Activated T-cell treated with anti-CD3 and anti-CD28 coated beads, Interleukin-2, amount 50 U/mL, for 72 hours (primary cell): ENCODE measurements at places on chromosomes 2 and 18. TPM values are rescaled to one million over a fixed set of nuclear protein-coding genes. Genes with fewer than 3 reads are reported as not detected.

DNAJC5G gene
- not detected for total RNA-seq

KCNIP3 gene
- total RNA-seq: not detected

ASAP2 gene
- 0.10 TPM for total RNA-seq

PLCD4 gene
- total RNA-seq: 0.35 TPM

CCDC74B gene
- total RNA-seq: 2.2 TPM

MYO7B gene
- 0.79 TPM for total RNA-seq

RAMP1 gene
- 1.00 TPM for total RNA-seq

FASTKD2 gene
- 26.6 TPM for total RNA-seq

FAP gene
- total RNA-seq: not detected

DOCK10 gene
- total RNA-seq: 179 TPM

DYNAP gene
- total RNA-seq: not detected

MROH2A gene
- total RNA-seq: not detected

GLI2 gene
- not detected for total RNA-seq

RIOK3 gene
- 95.8 TPM for total RNA-seq

MTCL1 gene
- 0.51 TPM for total RNA-seq

GATA6 gene
- total RNA-seq: 0.43 TPM

MYO1B gene
- total RNA-seq: 37.5 TPM

CAPN10 gene
- total RNA-seq: 36.9 TPM

SH3RF3 gene
- 1.0 TPM for total RNA-seq
